ENCODE measurements at places on chromosomes 16 and 17.
A peak's percentile ranks its signal among the peaks of the same experiment; 100 is the strongest.

DNA sequence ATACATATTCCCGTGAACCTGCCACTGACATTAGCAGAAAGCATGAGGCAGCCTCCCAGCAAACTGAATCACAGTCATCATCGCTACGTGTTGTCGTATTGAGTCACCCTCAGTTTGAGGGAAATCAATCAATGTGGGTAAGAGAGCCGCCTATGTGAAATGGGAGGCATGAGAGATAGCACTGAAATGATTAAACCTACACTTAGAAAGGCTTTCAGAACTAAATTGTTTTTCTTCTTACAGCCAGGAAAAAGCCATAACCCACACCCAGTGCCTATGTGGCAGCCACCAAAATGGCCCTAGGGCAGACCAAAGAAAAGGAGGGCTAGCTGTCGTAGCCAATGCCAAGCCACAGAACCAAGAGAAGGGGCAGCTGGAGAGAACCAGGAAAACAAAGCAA lies 90.5 kb downstream of the ADAMTS18 start:
- DNase-seq = no peak

DNA sequence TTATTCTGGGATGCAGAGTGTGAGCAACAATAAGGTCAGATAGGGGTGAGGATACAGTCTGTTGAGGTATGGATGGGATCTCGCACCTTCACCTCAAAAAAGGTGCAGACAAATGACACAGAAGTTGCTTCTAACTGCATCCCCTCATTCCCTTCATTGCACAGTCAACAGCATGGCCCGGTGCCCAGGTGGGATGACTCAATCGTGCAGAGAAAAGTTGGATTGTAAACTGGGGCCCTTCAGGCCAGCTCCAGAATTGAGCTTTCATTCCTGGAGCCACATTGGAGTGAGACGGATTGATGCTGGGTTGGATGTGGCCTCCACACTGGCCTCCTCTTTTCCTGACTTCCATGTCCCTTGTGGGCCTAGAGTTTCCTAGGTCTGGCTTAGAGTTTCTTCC lies 977.4 kb downstream of the KCNJ18 start:
- no peak for DNase-seq

DNA sequence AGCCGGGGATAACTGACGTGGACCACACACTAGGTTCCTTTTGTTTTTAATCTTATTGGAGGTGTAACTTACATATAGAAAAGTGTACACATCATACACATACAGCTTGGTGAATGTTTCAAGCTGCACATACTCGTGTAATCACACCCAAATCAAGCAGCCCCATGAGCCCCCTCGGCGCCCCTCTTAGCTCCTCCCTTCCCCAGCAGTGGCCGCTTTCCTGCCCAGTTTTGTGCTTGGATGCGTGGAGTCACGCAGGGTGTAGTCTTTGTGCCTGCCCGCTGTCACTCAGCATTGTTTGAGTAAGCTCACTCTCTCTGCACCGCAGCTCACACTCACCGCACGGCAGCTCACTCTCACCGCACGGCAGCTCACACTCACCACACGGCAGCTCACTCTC lies 151.7 kb upstream of the CHMP6 start:
- no peak for DNase-seq

DNA sequence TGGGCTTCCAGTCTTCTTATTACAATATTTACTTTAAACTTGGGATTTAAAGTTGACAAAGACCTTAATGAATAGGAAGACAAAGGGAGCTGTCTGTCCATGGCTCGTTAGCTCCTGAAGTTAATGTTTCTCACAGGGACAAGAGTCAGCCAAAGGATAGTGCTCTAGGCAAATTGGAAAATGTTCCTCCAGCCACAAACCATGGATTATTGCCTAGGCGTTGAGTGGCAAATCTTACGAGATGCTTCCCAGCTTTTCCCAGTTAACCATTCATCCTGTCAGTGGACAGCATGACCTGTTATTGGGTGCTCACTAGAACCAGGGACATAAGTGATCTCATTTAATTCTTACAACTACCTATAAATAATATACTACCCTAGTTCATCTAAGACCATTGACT lies 3.6 kb downstream of the TEX2 start:
- DNase-seq = no peak

DNA sequence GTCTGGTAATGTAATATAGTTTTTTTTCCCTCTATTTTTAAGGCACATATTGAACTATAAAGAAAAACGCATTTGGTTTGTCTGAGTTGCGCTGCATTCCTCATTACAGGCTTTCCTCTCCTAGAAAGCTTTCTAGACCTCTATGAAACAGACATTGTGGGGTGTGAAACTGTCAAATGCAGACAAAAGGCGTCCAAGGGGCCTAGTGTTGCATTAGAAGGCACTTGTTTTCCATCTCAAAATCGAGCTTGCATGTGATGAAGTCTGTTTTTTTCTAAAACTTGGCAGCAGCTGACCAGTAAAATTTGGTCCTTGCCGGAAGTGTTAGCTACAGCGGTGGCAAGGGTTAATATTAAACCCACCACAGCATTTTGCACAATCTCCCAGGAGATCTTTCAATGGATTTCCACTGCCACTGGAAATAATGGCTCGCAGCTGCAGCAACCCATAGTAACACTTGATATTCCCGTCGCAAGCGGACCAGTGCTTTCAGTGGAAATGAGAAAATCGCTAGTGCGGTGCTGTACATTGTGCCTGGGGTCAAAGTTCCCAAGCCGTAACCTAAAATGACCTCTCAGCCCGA lies 602.6 kb downstream of the KCNJ2 start:
- no peak for DNase-seq

DNA sequence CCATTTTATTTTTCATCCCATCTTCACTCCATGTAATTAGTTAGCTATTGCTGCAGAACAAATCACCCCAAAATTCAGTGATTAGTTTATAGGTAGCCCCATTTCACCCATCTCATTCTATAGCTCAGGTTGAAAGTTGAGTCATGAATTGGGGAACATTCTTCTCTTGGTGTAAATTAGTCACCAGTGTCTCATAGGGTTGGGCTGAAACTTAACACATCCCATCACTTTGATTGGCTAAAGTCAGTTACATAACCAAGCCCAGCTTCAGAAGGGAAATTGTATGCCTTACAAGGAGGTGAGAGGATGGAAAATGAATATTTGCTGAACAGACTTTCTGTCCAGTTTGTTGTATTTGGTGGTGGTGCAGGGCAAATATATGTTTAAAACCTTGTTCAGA lies 477.5 kb downstream of the WWOX start:
- no peak for DNase-seq

DNA sequence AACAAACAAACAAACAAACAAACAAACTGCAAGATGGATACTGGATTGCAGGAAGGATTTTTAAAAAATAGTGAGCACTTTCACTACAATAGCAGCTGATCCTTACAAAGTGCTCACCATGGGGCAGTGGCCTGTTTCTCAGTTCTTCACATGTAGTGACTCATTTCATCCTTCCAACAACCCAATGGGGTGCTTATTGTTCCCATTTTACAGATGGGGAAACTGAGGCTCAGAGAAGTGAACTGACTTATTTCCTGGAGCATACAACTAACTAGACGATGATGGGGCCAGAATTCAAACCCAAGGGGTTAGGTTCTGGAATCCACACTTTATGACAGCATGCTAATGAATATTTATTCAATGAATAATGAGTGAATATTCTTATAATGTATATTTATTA lies 61.2 kb downstream of the MYH11 start:
- no peak for DNase-seq

- no peak for DNase-seq
Measured at GRCh38 chr17:17563530-17563929, 28.0 kb downstream of the PEMT start.

GRCh38 chr16:24051125-24051524 lies 205.0 kb upstream of the CACNG3 start:
- no peak for DNase-seq

DNA sequence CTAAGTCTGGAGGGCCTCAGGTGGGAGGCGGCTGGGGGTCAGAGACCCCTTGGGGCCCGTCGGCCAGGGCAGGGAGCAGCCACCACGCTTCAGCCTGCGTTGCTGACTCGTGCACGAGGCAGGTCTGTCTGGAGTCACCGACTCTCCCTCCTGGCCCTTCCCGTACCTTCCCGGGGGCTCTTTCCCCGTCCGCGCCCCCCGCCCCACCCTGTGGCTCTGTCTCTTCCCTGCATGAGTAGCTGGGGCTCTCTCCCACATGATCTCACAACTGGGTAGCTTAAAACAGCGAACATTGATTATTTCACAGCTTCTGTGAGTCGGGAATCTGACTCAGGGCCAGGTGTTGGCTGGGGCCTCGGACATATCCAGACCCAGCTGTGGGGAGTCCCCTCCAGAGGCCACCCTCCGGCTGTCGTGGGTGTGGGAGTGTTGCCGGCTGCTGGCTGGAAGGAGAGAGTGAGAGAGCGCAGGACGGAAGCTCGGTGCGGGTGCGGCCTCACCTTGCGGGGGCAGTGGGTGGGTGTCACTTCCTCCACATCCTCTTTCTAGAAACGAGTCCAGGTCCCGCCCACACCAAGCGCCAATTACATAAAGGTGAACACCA lies 17.3 kb downstream of the BAHCC1 start:
- peak; percentile 16 for DNase-seq

GRCh38 chr16:2829501-2830354 lies at the start of gene ZG16B:
ZG16B (plus strand) TSS chr16:2830303; CDS start chr16:2830442, 139 bp downstream.
- DNase-seq = no peak

- DNase-seq = no peak
Measured at GRCh38 chr17:42891539-42892152, 9.0 kb upstream of the G6PC1 start.

GRCh38 chr17:48472411-48473281 lies 42.6 kb upstream of the SKAP1 start:
- no peak for DNase-seq

GRCh38 chr16:58264007-58264406 lies 30.8 kb downstream of the PRSS54 start:
- DNase-seq = no peak

GRCh38 chr17:2837147-2837561 lies 40.9 kb downstream of the RAP1GAP2 start:
- peak; percentile 28 for DNase-seq

All from activated CD4-positive, CD25-positive, alpha-beta regulatory T cell (primary cell).